ENCODE measurements at places on chromosomes 16 and 17.
A peak's percentile ranks its signal among the peaks of the same experiment; 100 is the strongest.

GRCh38 chr17:82973456-82974135 is 105.8 kb upstream of the METRNL start:
- no peak for DNase-seq

DNA sequence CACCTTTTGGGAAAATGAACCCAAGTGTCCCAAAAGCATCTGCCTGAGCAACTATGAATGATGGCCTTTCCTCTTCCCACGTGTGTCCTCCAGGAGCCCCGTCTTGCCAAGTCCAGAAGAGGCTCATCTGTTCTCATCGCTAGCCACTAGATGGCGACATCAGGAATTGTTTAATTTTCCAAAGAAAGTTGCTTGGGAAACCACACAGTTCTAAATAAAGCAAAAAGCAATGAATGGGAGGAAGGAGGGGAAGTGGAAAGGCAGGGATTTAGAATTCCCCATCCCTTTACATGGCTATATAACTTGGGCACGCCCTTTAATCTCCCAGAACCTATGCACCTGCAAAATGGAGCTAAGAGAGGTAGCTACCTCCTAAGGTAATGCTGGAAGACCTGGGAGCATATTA is 9.0 kb upstream of the CDH5 start:
- DNase-seq = no peak

- DNase-seq = no peak
Observed at GRCh38 chr16:31712064-31712540, 161.5 kb upstream of the ZNF267 start.

GRCh38 chr16:72657791-72658190 is 390.1 kb downstream of the ZFHX3 start:
- DNase-seq = no peak

- DNase-seq = no peak
Observed at GRCh38 chr16:50293994-50294855, 27.9 kb downstream of the ADCY7 start.

DNA sequence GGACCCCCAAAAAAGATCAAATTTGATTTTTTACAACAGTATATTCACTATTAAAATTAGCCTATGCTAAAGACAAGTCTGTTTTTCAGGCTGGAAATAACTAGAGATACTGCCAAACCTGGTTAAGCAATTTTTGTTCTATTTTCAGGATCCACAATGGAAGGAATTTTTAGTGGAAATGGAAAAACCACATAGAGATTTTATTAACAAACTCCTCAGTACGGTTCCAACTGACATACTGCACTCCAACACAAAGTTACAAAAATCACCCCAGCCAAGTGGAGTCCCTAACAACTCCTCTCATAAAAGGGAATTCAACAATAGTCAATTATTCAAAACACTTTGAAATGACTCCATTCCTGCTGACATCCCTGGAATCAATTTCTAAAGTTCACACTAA is 101.6 kb upstream of the TOB1 start:
- no peak for DNase-seq

- peak; percentile 40 for DNase-seq
Observed at GRCh38 chr16:57000271-57001025, 11.1 kb downstream of the NLRC5 start.

DNA sequence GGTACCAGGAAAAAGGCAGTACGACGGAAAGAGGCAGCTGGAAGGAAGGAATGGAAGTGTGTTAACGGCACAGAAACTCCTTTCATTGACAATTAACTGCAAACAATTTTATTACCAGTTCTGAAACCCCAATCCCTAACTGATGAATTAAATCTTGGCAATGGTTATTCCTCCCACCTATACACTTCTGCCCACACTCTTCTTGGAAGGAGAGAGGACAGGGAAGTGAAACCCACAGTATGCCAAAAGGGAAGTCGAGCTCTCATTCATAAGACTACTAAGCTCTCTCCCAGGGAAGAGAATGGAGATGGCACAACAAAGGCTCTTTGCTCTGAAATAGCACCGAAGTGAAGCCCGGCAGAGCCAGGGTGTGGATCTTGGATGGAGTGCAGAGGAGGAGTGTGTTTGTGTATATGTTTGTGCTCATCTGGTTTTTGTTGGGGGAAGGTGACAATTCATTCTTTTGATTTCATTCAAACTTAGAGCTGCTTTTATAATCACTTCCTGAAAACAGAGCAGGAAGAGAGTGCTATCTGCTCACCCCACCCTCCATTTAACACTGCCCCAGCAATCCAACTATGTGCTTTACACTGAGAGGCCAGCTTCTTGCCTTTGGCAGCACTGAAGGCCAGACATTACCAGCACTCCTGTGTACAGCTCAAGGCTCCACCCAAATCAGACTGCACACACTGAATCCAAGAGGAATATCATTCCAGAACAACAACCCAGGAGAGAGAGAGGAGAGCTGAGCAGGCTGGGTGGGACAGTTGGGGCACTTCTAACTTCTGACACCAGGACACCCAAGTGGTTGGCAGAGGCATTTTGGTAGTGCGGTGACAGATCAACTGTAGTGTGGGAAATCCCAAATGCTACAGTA is 68.7 kb downstream of the HIC1 start:
- no peak for DNase-seq

DNA sequence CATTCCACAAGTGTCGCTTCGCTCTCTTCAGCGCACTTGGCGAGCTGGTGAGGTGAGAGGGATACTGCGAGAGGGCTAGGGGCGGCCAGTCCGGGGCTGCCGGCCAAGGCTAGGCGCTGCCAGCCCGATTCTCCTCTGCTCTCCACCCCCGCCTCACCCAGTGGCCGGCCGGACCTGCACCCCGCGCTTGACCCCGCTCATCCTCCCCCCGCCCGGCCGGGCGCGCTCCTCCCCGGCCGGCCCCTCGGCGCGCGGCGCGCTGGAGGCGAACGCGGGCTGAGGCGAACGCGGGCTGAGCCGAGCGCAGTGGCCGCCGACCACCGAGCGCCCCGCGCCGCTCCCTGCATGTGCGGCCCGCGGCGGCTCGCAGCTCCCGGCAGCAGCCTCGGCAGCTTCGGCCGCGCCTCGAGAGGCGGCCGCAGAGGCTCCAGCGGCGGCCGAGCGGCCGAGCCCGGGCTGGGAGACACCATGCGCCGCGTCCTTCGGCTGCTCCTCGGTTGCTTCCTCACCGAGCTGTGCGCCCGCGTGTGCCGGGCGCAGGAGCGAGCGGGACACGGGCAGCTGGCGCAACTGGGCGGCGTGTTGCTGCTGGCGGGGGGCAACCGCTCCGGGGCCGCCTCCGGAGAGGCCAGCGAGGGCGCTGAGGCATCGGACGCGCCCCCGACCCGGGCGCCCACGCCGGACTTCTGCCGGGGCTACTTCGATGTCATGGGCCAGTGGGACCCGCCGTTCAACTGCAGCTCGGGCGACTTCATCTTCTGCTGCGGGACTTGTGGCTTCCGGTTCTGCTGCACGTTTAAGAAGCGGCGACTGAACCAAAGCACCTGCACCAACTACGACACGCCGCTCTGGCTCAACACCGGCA is at the start of gene SHISA9:
TSS of gene SHISA9 (plus strand) at position 2 of the 865 bp plus-strand sequence.
- no peak for DNase-seq

- peak; percentile 62 for DNase-seq
Observed at GRCh38 chr17:78484271-78485246, 92.6 kb downstream of the DNAH17 start.

DNA sequence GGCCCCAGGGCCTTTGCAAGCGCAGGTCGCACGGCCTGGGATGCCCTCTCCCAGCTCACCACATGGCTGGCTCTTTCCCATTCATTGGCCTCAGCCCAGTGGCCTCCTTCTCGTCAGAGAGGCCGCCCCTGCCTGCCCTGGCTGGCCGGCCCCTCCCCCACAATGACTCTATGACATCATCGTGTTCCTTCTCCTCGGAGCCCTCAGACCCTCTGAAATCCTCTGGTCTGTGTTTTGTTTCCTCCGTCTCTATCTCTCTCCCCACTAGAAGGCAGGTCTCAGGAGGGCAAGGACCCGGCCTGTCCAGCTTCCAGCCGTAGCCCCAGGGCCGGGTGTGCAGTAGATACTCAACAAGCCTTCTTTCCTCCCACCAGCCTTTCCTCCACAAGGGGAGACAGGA is 164.8 kb upstream of the FOXF1 start:
- no peak for DNase-seq

- no peak for DNase-seq
Observed at GRCh38 chr17:18259621-18260331, 686 bp upstream of the MIEF2 start.

DNA sequence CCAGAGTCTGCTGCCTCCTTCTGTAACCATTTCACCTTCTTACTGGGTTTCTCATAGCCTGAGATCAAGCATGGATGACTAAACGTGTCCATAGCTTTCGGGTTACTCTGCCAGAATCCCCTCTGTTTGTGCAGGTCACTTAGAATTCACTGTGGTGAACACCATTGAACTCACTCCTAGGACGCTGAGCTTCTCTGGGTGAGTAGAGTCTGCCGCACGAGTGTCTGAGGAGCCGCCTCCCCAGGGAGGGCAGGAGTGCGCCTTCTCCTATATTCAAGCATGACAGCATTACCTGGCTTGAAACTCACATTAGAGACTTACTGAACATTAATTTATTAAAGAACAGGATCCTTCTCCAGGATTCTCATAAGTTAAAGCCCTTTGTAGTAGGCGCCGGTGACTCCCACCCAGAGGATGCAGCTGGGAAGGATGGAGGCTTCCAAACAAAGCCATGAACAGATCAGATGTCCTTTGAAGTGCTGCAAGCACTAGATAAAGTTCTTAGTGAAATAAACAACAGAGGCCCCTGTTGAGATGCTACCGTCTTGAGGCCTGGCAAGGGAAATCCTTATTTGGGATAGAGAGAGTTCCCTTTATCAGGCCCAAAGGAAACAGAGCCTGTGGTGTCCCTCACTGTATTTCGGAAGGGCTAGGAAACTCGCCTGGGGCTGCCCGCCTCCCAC is 144.6 kb upstream of the PLCG2 start:
- no peak for DNase-seq

GRCh38 chr17:3037259-3037658 is 26.1 kb downstream of the OR1D5 start:
- no peak for DNase-seq

DNA sequence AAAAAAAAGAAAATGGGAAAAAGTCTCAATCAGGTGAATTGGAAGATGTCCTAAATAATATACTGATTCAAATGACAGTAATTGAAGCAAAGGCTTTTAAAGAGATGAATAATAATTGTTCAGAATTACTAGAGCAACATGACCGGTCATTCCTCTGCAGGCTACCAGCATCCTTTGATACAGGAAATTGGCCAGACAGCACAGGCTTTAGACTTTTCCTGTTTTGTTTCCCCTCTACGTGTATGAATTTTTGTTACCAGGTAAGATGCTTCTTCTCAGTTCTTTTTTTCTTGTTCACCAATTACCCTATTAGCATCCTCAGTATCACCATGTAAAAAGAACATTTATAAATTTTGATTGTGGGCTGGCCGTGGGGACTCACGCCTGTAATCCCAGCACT is 77.5 kb downstream of the RPGRIP1L start:
- no peak for DNase-seq

GRCh38 chr16:52546291-52547003 is 496 bp downstream of the TOX3 start:
- no peak for DNase-seq

- DNase-seq = no peak
Observed at GRCh38 chr17:20074001-20074400, 64.8 kb downstream of the SPECC1 start.

GRCh38 chr16:70689035-70689969 is 3.4 kb upstream of the MTSS2 start:
- DNase-seq = no peak

GRCh38 chr17:9677411-9677810 is 32.1 kb downstream of the USP43 start:
- no peak for DNase-seq

- no peak for DNase-seq
Observed at GRCh38 chr16:25219070-25219737, 2.5 kb downstream of the AQP8 start.

DNA sequence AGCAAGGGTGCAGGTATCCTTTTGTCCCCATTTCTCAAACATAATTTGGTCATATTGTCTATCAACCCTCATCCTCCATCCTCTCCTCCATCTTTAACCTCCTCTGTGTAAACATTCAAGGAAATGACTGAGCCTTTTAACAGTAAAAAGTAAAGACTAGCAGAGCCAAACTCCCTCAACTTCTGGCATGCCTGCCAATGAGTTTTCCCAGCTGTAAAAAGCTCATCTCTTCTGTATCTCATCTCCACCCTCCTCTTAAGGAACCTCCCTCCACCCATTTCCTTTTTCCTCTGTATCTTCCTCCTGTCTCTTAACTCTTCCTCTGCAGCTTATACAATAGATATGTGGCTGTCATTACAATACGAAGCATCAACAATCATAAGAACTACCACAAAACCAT is 76.9 kb upstream of the PSMD7 start:
- no peak for DNase-seq

- DNase-seq = no peak
Observed at GRCh38 chr17:46916623-46917022, 6.3 kb upstream of the GOSR2 start.

- no peak for DNase-seq
Observed at GRCh38 chr17:77330602-77331081, 189.9 kb downstream of the SEC14L1 start.

- DNase-seq = no peak
Observed at GRCh38 chr17:16929757-16930520, 42.0 kb downstream of the TNFRSF13B start.

GRCh38 chr16:17635183-17635582 is 164.4 kb upstream of the XYLT1 start:
- no peak for DNase-seq

- DNase-seq = no peak
Observed at GRCh38 chr17:35377068-35377467, 3.6 kb upstream of the SLFN11 start.

- no peak for DNase-seq
Observed at GRCh38 chr17:48760411-48760810, 31.9 kb upstream of the HOXB13 start.

- DNase-seq = no peak
Observed at GRCh38 chr17:73952082-73952479, 251.4 kb upstream of the RPL38 start.

GRCh38 chr16:2953706-2954627 is 10.1 kb upstream of the KREMEN2 start:
- no peak for DNase-seq

- no peak for DNase-seq
Observed at GRCh38 chr17:41360296-41360995, 9.2 kb downstream of the KRT33B start.

GRCh38 chr16:53673189-53673588 is 30.5 kb downstream of the RPGRIP1L start:
- no peak for DNase-seq

DNA sequence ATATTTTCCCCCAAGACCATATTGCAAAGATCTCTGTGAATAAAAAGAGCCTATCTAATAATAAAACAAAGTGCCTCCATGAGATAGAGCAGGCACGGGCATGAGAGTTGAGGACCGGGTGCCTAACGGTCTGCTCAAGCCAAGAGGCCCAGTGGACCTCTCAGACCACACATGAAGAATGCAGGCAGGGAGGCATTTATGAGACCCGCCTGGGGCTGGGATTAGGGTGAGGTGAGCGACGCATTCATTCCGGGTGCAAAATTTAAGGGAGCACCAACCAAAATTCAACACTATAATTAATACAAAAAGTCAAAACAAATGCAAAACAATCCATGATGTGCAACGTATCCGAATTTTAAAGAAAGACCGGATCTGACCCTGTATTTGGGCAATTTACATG is 108.5 kb downstream of the MAF start:
- DNase-seq = no peak

- DNase-seq = no peak
Observed at GRCh38 chr16:57051696-57052228, 40.6 kb upstream of the CPNE2 start.
